Calu3 (cell line): ENCODE measurements at places on chromosomes 2 and 18. TPM values are rescaled to one million over a fixed set of nuclear protein-coding genes. Genes with fewer than 3 reads are reported as not detected.
A peak's percentile ranks its signal among the peaks of the same experiment; 100 is the strongest.

- DNase-seq: no peak
- no peak overlapping the region for H3K4me3 ChIP-seq
- peaks cover 18% of the 10 kb centered on the region for H3K36me3 ChIP-seq
- H3K27me3 ChIP-seq: no peaks in the 10 kb centered on the region
Measured at GRCh38 chr2:71074893-71075395, 6.5 kb downstream of the NAGK start.

DNA sequence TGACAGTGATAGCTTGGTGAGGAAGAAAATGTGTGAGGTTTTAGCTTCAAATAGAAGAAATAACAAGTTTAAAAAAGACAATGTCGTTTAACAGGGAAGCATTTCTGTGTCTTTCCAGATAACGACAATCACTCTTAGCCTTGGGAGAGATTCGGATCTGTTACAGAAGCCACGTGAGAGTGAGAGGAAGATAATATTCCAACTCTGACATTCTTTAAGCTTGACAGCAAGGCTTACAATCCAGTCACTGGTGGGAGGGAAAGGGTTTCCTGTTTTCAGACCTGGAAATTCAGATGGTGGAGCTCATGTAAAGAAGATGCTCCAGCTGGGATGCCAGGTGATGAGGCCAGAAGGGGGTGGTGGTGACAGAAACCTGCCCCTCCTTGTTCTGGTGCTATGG lies 30.8 kb downstream of the FBXO48 start:
- no peak overlapping the region for H3K27ac ChIP-seq
- H3K36me3 ChIP-seq: no peaks in the 10 kb centered on the region
- H3K27me3 ChIP-seq: peaks cover 46% of the 10 kb centered on the region
- no peak for DNase-seq
- H3K4me1 ChIP-seq: no peaks in the 10 kb centered on the region

The NPHP1 gene
- 6.4 and 7.3 TPM in 2 replicates for total RNA-seq

GRCh38 chr18:57589161-57589560 lies 2.7 kb upstream of the FECH start:
- no peak for DNase-seq
- H3K27ac ChIP-seq: no peak overlapping the region
- peaks cover 28% of the 10 kb centered on the region for H3K36me3 ChIP-seq

- H3K36me3 ChIP-seq: peaks cover 19% of the 10 kb centered on the region
- peak overlapping the region; percentile 99 for H3K27ac ChIP-seq
Measured at GRCh38 chr2:235025800-235026536, 74.2 kb downstream of the SH3BP4 start.

GRCh38 chr2:33530690-33531548 lies 54.5 kb downstream of the RASGRP3 start:
- H3K27me3 ChIP-seq: no peaks in the 10 kb centered on the region
- no peaks in the 10 kb centered on the region for H3K4me1 ChIP-seq
- no peak overlapping the region for H3K27ac ChIP-seq
- H3K4me3 ChIP-seq: no peak overlapping the region
- H3K36me3 ChIP-seq: no peaks in the 10 kb centered on the region
- DNase-seq: no peak

DNA sequence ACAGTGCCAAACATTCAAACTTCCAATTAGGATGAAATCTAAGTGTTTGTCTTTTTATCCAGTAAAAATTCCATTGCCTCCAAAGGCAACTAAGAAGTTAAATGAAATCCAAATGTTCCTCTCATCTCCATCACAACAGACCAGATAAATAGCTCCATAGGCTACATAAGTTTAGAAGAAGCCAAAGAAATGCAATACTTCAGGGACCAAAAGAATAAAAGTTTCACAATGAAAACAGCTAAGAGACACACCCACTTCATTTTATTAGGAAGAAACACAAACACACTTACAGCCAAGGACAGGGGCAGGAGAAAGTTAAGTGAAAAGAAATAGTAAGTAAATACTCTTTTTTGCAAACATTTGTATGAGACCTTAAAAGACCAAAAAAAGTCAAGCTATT lies 88.5 kb upstream of the CCDC150 start:
- H3K27ac ChIP-seq: no peak overlapping the region
- no peaks in the 10 kb centered on the region for H3K36me3 ChIP-seq
- no peak overlapping the region for H3K4me3 ChIP-seq
- no peaks in the 10 kb centered on the region for H3K27me3 ChIP-seq
- no peak for DNase-seq

The C2orf15 gene
- total RNA-seq: 6.9 and 7.7 TPM in 2 replicates

GRCh38 chr2:207352978-207353671 lies 176.6 kb upstream of the CREB1 start:
- H3K27ac ChIP-seq: no peak overlapping the region
- H3K4me1 ChIP-seq: no peaks in the 10 kb centered on the region
- H3K27me3 ChIP-seq: no peaks in the 10 kb centered on the region
- H3K36me3 ChIP-seq: no peaks in the 10 kb centered on the region
- no peak overlapping the region for H3K4me3 ChIP-seq
- DNase-seq: no peak

The MEMO1 gene
- 48.3 and 53.9 TPM in 2 replicates for total RNA-seq

- no peak overlapping the region for H3K4me3 ChIP-seq
- H3K36me3 ChIP-seq: no peaks in the 10 kb centered on the region
- no peaks in the 10 kb centered on the region for H3K4me1 ChIP-seq
- H3K27ac ChIP-seq: no peak overlapping the region
- no peak for DNase-seq
Measured at GRCh38 chr18:78494204-78495085, 485.2 kb upstream of the SALL3 start.

GRCh38 chr2:97928591-97928990 lies 67.2 kb downstream of the TMEM131 start:
- no peak overlapping the region for H3K4me3 ChIP-seq
- no peaks in the 10 kb centered on the region for H3K27me3 ChIP-seq
- no peak for DNase-seq
- peaks cover 3% of the 10 kb centered on the region for H3K36me3 ChIP-seq

- H3K27me3 ChIP-seq: no peaks in the 10 kb centered on the region
- H3K27ac ChIP-seq: no peak overlapping the region
- H3K4me3 ChIP-seq: no peak overlapping the region
- H3K4me1 ChIP-seq: peaks cover 3% of the 10 kb centered on the region
- no peak for DNase-seq
Measured at GRCh38 chr2:19099181-19099580, 259.2 kb downstream of the OSR1 start.

DNA sequence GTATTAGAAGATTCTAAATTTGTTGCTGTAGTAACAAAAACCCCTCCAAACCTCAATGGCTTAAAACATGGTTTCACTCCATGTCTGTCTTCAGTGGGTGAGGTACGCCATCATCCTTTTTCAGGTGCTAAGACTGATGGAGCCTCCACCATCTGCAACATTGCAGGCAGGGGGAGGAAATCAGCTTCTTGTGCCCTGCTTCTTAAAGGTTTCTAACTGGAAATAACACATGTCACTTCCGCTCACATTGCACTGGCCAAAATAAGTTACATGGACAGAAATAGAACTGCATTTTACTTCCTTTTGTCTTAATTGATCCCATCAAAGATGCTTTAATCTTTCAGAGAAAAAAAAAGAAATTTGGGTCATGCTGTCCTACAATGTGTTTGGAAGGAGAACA lies 94.1 kb downstream of the GALNT3 start:
- no peaks in the 10 kb centered on the region for H3K4me1 ChIP-seq
- H3K27me3 ChIP-seq: peaks cover 12% of the 10 kb centered on the region
- H3K36me3 ChIP-seq: no peaks in the 10 kb centered on the region
- no peak overlapping the region for H3K27ac ChIP-seq
- DNase-seq: no peak

GRCh38 chr18:5309888-5310470 lies 14.5 kb upstream of the ZBTB14 start:
- no peak for DNase-seq
- no peak overlapping the region for H3K27ac ChIP-seq
- no peaks in the 10 kb centered on the region for H3K4me1 ChIP-seq
- no peak overlapping the region for H3K4me3 ChIP-seq

DNA sequence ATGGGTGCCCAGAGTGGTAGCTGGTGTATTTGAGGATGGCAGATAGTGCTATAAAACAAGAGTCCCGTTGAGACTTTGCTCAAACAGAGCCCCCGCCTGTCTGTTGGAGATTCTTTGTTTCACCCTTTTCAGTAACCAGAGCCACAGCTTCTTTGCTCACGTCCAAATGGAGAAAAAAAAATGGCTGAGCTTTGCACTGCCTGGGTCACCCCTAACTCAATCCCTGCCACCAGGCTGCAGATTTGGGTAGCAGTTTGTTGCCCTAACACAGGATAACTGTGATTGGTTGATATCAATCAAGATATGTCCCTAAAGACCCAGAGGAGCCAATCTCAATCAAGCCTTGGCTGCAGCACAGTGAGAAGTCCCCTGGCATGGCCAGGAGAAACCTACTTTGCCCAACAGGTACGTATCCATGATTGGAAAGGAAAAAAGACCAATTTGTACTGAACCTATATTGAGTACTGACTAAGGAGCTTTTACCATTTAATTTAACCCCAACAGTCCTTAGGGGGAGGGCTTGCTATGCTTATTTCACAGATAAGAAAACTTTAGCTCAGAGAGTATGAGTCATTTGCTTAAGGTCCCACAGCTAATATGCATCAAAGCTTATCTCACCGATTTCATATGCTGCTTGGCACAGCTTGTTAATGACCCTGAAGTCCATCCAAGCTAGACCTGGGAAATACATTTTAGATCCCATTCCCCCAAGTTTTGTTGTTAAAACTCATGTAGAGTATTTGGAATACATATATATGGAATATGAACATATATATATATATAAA lies 72.0 kb upstream of the SH3BP4 start:
- no peak for DNase-seq
- peaks cover 16% of the 10 kb centered on the region for H3K27me3 ChIP-seq
- peaks cover 28% of the 10 kb centered on the region for H3K4me1 ChIP-seq
- peak overlapping the region; percentile 57 for H3K27ac ChIP-seq

The SYT4 gene
- not detected in 2 replicates for total RNA-seq

DNA sequence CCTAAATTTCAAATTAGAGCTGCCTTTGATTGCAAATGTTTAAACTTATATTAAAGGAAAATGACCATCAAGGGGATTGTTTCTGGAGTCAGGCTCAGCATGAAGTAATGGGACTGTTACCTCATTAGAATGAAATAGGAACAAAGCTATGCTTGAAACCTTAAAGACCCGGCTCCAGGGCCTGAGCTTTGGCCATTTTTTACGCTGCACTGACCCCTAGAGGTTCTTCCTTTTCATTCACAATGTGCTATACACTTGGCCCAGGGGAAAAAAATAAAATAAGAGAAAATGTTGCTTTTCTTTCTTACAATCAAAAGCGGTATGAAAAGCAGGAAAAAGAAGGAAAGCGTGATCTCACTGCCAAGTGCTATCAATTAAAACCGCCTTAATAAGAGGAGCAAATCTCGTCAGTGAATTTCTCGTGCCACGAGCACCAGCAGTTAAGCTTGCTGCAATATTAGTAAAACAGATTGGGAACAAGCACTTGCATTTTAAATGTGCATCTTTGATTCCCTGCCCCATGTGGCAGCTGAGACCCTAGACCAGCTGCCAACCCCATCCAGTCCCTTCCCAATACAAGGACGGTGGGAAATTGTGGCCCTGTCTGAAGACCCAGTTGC lies 96.6 kb downstream of the MBD2 start:
- H3K4me1 ChIP-seq: no peaks in the 10 kb centered on the region
- H3K4me3 ChIP-seq: no peak overlapping the region
- DNase-seq: peak; percentile 51
- no peaks in the 10 kb centered on the region for H3K36me3 ChIP-seq
- no peaks in the 10 kb centered on the region for H3K27me3 ChIP-seq

- H3K27me3 ChIP-seq: no peaks in the 10 kb centered on the region
- no peaks in the 10 kb centered on the region for H3K36me3 ChIP-seq
- no peak overlapping the region for H3K27ac ChIP-seq
- DNase-seq: no peak
Measured at GRCh38 chr2:165905854-165906253, 47.7 kb downstream of the TTC21B start.

GRCh38 chr2:100269889-100270288 lies 52.4 kb downstream of the LONRF2 start:
- H3K4me1 ChIP-seq: peaks cover 10% of the 10 kb centered on the region
- DNase-seq: no peak
- no peak overlapping the region for H3K4me3 ChIP-seq
- H3K27me3 ChIP-seq: no peaks in the 10 kb centered on the region

The TXNDC2 gene
- total RNA-seq: not detected in 2 replicates

- peaks cover 30% of the 10 kb centered on the region for H3K4me1 ChIP-seq
- peak overlapping the region; percentile 73 for H3K27ac ChIP-seq
- peaks cover 38% of the 10 kb centered on the region for H3K36me3 ChIP-seq
- H3K4me3 ChIP-seq: peak overlapping the region; percentile 84
- H3K27me3 ChIP-seq: no peaks in the 10 kb centered on the region
Measured at GRCh38 chr2:130371723-130372054, 15.8 kb downstream of the PTPN18 start.

DNA sequence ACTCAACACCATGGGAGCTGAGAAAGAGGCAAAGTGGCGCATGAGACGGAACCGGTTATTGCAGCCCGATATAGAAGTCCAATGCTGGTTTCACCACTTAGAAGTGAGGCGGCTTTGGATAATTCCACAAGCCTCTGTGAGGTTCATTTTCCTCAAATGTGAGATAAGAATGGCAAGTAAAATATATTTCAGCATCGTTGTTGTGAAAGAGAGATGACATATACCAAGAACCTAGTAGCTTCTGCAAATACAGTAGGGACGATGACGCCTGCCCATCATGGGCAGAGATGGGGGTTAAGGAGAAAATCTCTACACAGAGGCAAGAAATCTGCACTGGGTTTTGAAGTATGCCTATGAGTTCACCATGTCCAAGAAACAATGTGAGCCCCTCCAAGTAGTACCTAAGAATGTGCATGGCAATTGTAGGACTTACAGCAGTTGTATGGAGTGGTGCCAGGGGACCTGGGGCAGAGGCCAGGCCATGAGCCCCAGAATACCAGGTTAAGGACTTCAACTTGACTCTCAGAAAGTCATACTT lies 352.0 kb downstream of the RNF144A start:
- no peak for DNase-seq
- H3K36me3 ChIP-seq: no peaks in the 10 kb centered on the region
- no peaks in the 10 kb centered on the region for H3K4me1 ChIP-seq
- H3K27ac ChIP-seq: no peak overlapping the region
- no peak overlapping the region for H3K4me3 ChIP-seq

GRCh38 chr2:154709215-154709614 lies 10.7 kb downstream of the KCNJ3 start:
- no peaks in the 10 kb centered on the region for H3K36me3 ChIP-seq
- H3K4me1 ChIP-seq: peaks cover 9% of the 10 kb centered on the region
- H3K27ac ChIP-seq: no peak overlapping the region

The GALM gene
- 9.1 and 11.3 TPM in 2 replicates for total RNA-seq

DNA sequence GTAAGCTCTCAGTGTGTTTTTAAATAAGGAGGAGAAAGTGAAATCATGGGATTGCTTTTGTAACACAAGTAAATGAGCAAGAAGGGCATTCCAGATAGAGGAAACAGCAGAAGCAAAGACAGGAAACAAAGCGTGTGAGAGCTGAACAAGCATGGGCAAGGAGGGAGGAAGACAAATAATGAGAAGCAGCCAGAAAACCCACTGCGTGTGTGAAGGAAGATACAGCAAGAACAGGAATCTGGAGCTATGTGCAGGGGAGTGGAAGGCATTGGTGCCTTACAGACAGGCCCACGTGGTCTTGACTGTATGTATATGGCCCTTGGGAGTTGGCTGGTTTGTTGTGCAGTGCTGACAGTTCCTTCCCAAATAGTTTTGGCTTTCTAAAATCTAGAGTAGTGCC lies 88.6 kb downstream of the AAK1 start:
- no peak overlapping the region for H3K4me3 ChIP-seq
- H3K27me3 ChIP-seq: no peaks in the 10 kb centered on the region
- H3K4me1 ChIP-seq: peaks cover 10% of the 10 kb centered on the region
- no peaks in the 10 kb centered on the region for H3K36me3 ChIP-seq
